ENCODE measurements at places on chromosomes 3 and 15.

- no peak for DNase-seq
These were observed 169.4 kb downstream of the MCTP2 start for GRCh38 chr15:94400526-94401298.

GRCh38 chr3:142445816-142446254, 2.0 kb downstream of the XRN1 start:
- no peak for DNase-seq

DNA sequence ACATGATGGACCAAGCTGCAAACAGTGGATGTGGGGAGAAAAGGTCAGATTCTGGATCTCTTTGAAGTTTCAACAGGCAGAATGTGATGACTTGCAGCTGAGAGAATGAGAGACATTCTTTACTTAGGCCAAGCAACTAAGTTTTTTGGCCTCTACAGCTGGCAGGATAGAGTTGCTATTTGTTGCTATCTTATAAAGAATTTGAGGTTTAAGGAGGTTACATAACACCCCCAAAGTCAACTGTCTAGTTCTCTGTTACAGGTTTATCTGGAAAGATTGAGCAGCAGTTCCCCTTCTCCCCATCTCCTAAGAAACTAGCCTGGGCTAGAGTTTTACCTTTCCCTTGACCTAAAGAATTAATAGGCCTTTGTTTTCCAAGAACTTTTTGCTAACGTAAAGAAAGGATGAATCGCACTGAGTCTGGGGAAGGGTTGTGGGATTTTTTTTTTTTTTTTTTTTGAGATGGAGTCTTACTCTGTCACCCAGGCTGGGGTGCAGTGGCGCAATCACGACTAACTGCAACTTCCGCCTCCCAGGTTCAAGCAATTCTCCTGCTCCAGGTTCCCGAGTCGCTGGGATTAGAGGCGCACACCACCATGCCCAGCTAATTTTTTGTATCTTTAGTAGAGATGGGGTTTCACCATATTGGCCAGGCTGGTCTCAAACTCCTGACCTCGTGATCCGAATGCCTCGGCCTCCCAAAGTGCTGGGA, 26.6 kb upstream of the SLMAP start:
- DNase-seq: no peak

DNA sequence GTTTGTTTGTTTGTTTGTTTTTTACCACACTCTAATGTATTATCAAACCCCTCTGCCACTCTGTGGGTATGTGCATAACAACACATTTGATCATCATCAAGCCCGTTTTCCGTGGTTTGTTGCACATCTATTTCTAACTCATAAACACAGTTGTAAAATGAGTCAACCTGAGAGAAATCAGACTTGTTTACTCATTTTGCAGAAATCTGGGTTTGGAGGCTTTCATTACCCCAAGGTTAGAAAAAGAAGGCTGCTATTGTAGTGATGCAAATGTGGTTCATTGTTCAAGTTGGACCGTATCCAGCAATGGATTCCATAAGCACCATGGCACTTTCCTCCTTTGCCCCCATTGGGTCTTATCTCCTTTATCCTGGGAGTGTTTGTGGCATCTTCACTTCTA, 353.2 kb upstream of the SOX2 start:
- no peak for DNase-seq

GRCh38 chr3:1439395-1439794, 346.6 kb downstream of the CNTN6 start:
- no peak for DNase-seq

GRCh38 chr3:133278260-133279043, 121.4 kb upstream of the BFSP2 start:
- DNase-seq: no peak

DNA sequence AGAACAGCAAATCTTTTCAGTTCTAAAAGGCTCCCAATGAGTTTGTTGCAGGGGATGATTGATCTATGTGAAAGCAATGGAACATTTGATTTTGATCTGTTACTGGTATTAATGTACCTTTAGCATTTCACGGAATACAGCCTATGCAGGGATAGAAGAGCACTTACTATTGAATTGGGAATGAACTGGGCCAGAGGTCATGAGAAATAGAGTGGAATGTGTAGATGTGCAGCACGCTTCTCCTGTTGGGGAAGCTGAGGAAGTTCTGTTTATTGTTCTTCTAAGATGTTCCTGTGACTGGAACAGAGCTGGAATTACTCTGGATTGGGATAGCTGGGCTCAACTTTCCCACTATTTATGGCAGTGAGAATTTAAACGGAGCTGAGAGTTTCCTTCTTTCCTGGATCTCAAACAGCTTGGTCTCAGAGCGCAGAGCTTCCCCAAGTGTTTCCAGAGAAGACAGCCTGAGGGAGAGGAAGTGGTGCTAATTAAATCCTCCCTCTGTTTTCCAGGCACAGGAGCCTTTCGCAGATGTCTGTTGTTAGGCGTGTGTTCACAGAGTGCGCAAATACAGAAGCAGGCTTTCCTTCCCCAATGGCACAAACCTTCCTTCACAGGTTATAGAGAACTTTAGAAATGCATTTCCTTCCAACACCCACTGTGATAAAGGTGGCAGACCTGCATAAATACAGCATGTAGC, 32.5 kb downstream of the TPRG1 start:
- DNase-seq: no peak

DNA sequence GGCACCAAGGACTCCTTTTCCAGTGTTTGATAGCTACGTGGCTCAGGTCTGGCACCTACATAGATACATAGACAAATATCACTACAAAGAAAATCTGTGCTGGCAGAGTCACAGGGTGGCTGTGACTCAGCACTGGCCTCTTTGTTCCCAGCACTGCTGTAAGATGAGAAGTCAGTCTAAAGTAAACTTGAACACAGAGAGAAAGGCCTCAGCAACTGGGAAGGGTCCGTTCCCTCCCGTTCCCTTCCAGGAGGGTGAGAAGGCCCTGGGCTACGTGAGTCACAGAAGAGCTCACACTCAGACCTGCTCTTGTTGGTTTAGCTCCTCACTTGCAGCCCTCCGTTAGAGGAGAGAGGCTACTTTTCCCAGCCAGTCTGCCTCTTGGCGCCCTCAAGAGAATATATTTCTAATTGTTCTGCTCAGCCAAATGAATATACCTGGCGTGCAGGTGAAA, 23.1 kb downstream of the ANXA2 start:
- no peak for DNase-seq

DNA sequence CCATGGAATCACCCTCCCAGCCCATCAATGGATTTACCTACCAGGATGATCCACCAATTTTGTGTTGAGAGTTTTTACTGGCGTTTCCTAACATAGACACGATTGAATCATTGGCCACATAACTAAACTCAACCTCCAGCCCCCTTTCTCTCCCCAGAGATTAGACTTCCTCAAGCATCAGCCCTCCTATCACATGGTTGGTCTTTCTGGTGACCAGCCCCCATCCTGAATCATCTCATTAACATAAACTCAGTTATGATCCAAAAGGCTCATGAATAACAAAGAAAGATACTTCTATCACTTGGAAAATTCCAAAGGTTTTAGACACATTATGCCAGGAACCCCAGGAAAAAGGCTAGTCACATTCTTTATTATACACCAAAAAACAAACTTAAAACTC, 21.2 kb downstream of the PRKAR2A start:
- no peak for DNase-seq

DNA sequence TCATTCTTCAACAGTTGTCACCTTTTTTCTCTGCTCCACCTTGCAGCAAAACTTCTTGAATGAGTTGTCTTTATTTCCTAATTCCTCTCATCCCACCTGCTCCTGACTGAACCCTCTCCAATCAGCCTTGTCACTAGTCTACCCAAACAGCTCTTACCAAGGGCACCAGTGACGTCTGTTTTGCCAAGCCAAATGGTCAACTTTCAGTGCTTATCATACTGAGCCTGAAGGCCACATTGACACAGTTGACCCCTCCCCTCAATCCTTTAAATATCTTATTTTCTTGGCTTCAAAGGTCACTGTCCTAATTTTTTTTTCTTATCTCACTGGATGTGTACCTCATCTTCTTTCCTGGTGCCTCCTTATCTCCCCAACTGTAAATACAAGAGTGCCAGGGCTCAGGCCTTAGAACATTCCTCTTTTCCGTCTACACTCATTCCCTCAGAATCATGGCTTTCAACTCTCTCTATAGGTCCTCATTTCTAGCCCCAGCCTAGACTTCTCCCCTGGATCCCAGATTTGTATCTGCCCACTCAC, 43.2 kb downstream of the CMTM8 start:
- no peak for DNase-seq

- no peak for DNase-seq
These were observed 190.8 kb upstream of the LPP start for GRCh38 chr3:187963003-187963676.

- no peak for DNase-seq
These were observed 9.7 kb downstream of the SLC12A6 start for GRCh38 chr15:34327906-34328305.

DNA sequence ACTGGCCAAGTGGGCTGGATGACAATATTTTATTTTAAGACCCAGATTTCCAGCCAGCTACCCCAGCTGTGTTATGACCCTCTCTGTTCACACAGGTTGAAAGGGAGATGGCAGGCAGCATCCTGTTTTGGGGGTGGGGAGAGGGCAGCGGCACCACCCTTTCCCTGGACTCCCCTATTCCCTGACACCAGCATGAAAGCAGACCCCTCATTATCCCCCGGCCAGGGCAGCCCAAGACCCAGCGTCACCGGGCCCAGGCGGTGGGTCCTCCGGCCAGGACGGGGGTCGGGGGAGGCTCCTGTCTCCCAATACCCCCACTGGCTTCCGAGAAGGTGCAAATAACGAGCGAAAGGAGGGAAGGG, 127.6 kb upstream of the MEF2A start:
- no peak for DNase-seq

GRCh38 chr3:56688191-56688590, 5.1 kb upstream of the TASOR start:
- no peak for DNase-seq

- DNase-seq: peak; percentile 12
These were observed 74.5 kb downstream of the TLE3 start for GRCh38 chr15:70023064-70023768.

DNA sequence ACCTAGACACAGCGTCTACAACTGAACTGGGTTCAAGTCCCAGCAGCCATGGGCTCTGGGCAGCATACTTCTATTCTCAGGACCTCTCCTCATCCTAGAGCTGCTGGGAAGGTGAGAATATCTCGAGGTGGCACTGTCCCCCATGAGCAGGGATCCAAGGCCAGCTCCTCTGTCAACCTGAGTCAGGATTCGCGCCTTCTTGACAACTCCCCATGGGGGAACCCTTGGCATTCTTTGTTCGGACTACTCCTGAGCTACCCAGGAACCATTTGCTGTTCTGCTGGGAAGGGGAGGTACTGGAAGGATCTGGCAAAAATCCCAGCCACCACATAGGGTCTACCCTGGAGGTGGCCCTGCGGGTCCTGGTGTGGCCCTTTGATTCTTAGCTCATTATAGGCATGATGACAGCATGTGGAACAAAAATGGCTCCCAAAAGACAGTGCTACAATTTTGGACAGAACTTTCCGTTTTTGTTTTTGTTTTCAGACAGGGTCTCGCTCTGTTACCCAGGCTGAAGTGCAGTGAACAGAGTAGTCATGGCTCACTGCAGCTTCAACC, 22.3 kb downstream of the PLXNB1 start:
- no peak for DNase-seq

GRCh38 chr3:177144922-177145321, 52.4 kb downstream of the TBL1XR1 start:
- no peak for DNase-seq

GRCh38 chr15:62969442-62970089, 73.0 kb upstream of the TPM1 start:
- no peak for DNase-seq

GRCh38 chr3:32310918-32311839, 72.7 kb downstream of the CMTM8 start:
- DNase-seq: no peak

DNA sequence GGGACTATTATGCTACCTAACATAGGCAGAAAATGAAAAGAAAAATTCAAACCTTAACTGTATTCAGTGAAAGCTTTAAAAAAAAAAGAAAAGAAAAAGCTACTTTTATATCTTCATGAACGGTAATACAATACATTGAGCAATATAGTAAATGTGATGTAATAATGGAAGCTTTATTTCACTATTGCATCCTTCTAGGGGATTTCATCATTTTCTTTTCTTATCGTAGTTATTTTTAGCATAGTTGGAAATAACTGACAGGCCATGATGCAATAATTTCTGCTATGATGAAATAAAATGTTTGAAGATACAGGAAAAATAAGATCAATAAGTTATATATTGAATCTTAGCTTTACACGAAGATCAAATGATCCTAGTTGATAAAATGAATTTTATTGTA, 40.3 kb upstream of the ZCWPW2 start:
- no peak for DNase-seq

DNA sequence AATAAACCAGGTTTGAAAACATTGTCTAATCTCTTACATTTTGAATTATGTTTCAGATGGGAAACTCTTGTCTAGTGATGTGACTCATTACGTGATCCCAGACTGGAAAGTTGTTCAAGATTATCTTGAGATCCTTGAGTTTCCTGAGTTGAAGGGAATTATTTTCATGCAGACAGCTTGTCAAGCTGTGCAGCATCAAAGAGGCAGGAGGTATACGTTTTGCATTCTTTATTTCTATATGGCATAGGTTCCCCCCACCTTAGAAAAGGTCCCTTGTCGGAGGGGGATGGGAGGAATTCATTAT, 1.5 kb downstream of the DIS3L start:
- DNase-seq: no peak

GRCh38 chr3:71896751-71897150, 111.8 kb upstream of the PROK2 start:
- DNase-seq: no peak

DNA sequence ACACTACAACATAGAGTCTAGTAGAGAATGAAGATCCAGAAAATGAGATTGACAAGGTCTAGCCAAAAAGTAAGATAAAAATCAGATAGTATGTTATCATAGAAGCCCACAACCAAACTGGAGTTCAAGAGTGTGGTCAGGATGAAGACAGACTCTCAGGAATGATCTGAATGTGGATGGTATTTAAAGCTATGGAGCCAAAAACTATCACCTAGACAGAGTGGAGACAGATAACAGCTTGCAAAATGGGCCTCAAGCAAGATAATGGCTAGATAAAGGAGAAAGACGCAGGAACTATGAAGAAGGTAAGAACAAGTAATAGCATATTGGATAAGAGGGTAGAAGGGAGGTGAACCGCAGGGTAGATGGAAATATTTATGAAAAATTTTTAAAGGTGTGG, 35.4 kb downstream of the ZMAT3 start:
- DNase-seq: no peak

GRCh38 chr15:98734466-98735199, 86.3 kb downstream of the IGF1R start:
- DNase-seq: no peak

DNA sequence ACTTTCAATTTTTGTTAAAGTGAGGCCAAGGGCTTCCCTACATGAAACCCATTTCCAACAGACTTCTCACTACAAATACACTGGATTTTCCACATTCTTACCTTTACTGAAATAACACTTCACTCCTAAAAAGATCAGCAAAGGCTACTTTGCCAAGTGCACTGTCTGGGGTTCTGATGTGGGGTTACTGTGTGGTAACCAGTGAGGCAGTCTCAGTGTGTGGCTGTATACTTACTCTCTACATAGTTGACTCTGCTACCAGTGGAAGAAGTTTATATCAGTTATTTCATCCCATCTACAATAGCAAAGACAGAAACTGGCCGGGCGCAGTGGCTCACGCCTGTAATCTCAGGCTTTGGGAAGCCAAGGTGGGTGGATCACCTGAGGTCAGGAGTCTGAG, 5.6 kb downstream of the WDR82 start:
- DNase-seq: no peak

GRCh38 chr3:139771331-139771730, 93.6 kb upstream of the NMNAT3 start:
- DNase-seq: no peak

- no peak for DNase-seq
These were observed 3.1 kb downstream of the APBA2 start for GRCh38 chr15:28888900-28889299.
